ENCODE measurements at places on chromosomes 12 and 14. TPM values are rescaled to one million over a fixed set of nuclear protein-coding genes. Genes with fewer than 3 reads are reported as not detected.

GRCh38 chr12:106118-106591, 39.6 kb downstream of the IQSEC3 start:
- no peak for DNase-seq

B4GALNT3 gene
- total RNA-seq, result 8.3 TPM

FGF23 gene
- not detected for total RNA-seq

CLEC1B gene
- not detected for total RNA-seq

PMCH gene
- not detected for total RNA-seq

ABCB9 gene
- total RNA-seq, result 2.3 TPM

PABPN1 gene
- total RNA-seq, result 114 TPM

GRIP1 gene
- 28.0 TPM for total RNA-seq

DNA sequence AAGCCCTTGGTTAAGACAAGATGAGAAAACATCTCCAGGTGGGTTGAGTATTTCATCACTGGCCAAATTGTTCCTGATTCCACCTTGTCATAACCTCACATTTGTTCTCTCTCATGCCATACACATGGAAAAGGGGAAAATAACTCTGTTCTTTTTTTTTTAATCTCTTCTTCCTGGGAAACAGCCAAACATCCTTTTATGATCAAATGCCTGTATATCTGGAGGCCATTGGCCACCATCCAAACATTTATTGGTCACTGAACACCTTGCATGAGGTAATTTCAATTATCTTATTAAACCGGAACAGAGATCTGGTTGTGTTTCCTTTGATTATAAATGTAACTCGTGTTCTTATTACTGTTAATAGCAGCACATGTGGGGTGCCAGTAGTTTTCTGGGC, 469.6 kb downstream of the NPAS3 start:
- peak; percentile 19 for DNase-seq

GRCh38 chr14:95564060-95564459, 29.2 kb downstream of the GLRX5 start:
- DNase-seq, result no peak

- DNase-seq, result no peak
Observed at GRCh38 chr12:101628676-101629075, 33.9 kb downstream of the MYBPC1 start.

IL26 gene
- total RNA-seq, result not detected

GRCh38 chr14:58200480-58200841, 512 bp downstream of the ACTR10 start:
- DNase-seq, result peak; percentile 8

- no peak for DNase-seq
Observed at GRCh38 chr12:84077679-84078078, 834.9 kb downstream of the SLC6A15 start.

- DNase-seq, result no peak
Observed at GRCh38 chr14:22800346-22800745, 14.9 kb downstream of the SLC7A7 start.

SLC39A5 gene
- total RNA-seq, result 0.13 TPM

DNA sequence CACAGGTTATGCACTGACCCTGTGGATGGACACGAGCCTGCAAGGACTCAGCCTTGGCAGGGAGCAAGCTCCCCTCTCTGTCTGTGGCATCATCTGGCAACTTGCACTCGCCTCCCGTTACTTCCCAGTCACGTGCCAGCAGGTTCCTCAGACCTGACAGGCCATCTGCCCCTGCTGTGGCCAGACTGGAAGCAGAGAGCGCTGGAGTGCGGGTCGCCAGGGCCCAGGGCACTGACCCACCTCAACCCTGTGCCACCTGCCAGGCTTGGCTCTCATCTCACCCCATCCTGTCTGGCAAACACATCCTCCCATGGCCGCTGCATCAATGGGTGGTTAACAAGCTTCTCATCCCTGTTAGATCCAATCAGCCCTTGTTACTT, 28.4 kb downstream of the SLC6A12 start:
- DNase-seq, result no peak

SRRM4 gene
- not detected for total RNA-seq
